ENCODE measurements at places on chromosomes 2 and 18. TPM values are rescaled to one million over a fixed set of nuclear protein-coding genes. Genes with fewer than 3 reads are reported as not detected.

The ERFE gene
- total RNA-seq: 2.8 TPM

The GAL3ST2 gene
- not detected for total RNA-seq

DNA sequence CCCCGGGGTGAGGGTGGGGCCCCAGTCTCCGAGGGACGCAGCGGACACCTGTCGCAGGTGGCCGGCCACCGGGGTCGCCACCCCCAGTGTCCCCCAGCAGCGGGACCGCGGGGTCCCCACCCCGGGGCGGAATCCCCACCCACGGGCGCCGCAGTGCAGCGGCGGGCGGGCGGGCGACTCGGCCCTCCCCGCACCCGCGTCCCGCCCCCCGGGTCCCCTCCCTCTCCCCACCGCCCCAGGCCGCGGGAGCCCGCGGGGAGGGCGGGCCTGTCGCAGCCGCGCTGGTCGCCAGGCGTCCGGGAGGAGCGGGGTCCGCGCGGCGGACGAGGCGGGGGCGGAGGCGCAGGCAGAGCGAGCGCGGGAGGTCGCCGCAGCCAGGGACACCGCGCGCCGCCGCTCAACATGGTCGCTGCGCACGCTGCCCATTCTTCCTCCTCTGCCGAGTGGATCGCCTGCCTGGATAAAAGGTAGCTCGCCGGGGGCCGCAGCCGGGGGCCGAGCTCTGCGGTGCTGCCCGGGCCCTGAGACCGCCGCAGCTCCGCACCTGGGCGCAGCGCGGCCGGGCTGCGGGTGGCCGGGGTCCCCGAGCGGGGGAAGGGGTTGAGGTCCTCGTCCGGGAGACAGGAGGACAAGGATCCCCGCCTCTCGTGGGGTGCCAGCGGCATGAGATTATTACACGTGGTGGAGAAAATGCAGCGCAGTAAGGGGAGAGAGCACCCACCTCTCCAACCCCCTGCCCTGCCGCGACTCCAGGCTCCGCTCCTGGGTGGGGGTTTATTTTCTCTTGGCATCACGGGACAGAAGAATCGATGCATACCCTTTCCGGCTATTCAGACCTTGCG is at the start of gene RAPGEF4:
RAPGEF4 (plus strand) TSS at position 264 of the 842 bp plus-strand sequence; CDS start at position 403, 139 bp downstream.
- DNase-seq: no peak

DNA sequence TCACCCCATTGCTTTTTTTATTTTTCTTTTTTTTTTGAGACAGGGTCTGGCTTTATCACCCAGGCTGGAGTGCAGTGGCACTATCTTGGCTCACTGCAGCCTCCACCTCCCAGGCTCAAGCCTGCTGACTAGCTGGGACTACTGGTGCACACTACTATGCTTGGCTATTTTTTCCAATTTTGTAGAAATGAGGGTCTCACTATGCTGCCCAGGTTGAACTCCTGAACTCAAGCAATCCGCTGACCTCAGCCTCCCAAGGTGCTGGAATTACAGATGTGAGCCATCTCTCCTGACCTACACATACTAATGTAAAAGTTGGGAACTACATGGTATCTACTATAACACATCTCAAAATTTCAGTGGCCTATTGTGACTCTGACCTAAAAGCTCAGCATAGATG is 101.2 kb downstream of the FMNL2 start:
- no peak for DNase-seq

DNA sequence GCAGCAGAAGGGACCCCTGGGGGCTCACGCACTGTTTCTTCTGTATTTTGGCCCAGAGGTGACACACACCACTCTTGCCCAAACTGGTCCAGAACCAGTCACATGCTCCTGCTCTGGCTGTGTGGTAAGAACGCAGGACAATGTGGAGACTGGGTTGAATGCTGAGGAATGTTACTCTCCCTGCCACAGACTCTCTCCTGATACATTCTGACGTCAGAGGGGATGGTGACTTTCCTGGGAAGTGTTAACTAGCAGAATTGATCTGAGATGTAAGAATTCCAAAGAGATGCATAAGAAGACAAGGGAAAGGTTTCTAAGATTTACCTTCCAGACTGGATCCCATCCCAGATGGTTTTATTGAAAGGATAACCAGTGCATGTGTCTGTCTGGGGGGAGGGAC is 100.8 kb downstream of the ASB1 start:
- DNase-seq: no peak

Measured in psoas muscle (tissue), 8 donors.